NCI-H2029 (cell line): ENCODE measurements at places on chromosomes 7 and 10.

DNA sequence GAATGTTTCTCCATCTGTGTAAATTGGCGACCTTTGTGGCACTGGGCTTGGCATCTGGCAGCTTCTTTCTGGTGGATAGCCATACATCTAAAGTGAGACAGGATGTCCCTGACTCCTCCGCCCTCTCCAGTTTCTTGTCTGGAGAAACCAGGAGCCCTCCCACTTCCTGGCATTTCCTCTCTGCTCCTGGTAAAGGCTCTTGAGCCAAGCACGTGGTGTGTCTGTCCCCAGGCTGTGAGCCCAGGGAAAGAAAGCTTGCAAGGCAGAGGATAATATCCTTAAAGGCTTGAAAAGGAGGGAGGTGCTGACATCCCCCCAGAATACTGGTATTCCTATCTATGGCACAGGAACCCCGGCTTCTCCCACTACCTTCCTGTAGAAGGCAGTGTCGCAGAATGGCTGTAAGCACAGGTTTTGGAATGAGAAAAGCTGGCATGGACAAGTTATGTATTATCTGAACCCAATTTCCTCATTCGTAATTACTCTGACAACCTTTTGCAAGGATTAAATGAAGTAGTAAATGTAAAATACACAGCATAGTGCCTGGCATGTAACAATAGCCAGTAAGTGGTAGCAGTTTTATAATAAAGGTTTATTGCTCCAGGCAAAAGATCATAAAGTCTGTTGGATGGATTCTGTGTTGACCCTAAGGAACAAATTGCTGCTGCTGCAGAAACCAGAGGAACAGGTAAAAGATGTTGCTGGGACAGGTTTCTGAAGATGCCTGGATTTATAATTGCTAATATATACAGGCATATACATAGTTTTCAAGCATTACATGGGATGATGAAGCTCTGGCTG lies 11.8 kb upstream of the ACSL5 start:
- peak; percentile 42 for DNase-seq

GRCh38 chr7:129009437-129009836 lies 45.5 kb downstream of the TNPO3 start:
- DNase-seq, result no peak

GRCh38 chr7:8314566-8314965 lies 52.6 kb upstream of the ICA1 start:
- no peak for DNase-seq

DNA sequence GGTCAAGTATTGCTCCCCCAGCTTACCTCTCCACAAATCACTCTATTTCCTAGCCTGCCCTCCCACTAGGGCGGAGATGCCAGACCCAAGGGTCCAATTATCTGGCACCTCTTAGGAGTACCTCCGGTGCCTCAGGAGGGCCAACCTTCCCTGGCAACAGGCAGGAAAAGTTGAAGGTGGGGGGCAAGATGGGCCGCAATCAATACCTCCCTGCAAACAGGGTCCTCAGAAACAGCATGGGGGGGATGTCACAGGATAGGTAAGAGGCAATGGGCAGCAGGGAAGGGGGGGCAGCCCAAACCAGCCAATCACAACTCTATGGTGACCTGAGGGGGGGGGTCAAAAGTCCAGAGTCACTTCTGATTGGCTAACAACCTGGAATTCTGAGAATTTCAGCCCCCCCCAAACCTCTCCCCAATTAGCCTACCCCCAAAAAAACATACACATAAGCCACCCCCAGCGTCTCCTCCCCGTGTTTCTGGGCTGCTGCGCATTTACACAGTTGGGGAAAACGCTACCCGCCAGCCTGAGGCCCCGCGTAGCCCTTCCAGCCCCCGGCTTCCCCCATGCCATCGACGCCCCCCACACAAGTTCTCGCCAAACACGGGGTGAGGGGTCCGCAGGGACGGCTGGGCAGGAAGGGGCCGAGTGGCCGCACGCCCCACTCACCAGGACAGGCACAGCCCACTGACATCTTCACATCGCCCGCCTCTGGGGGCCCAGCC lies 589 bp downstream of the LDB1 start:
- DNase-seq, result peak; percentile 3

DNA sequence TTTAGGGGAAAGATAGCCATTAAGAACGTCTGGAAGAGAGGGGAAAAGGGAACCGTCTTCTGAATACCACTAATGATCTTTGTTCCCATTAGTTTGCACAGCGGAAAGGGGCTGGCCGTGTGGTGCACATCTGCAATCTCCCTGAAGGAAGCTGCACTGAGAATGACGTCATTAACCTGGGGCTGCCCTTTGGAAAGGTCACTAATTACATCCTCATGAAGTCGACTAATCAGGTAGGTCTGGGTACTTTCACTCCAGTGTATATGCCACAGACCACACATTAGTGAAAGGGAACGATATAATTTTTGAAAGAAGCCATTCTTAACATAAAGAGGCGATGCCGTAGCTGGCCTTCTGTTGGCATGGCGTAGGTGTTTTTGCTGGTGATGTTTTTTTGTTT lies 74.3 kb upstream of the PDCD4 start:
- DNase-seq, result no peak

GRCh38 chr7:125871431-125871830 lies 941.8 kb upstream of the POT1 start:
- no peak for DNase-seq

GRCh38 chr7:888081-889024 lies 12.0 kb downstream of the GET4 start:
- DNase-seq, result no peak

DNA sequence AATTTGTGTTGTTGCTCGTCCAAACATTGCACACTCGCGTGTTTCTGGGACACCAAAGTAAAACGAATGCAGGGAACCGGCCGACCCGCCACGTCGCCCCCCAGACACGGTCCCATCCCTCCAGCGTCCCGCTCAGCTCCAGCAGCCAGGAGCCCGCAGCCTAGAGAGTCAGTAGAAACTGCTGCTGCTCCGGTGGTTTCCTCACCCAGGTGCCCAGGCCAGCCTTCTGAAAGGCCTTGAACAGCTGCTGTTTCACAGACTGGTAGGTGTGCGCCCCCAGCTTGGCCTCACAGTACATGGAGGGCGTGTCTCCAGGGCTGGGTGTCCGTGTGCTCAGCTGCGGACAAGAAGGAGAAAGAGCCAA lies 126.8 kb downstream of the WDR37 start:
- DNase-seq, result no peak

DNA sequence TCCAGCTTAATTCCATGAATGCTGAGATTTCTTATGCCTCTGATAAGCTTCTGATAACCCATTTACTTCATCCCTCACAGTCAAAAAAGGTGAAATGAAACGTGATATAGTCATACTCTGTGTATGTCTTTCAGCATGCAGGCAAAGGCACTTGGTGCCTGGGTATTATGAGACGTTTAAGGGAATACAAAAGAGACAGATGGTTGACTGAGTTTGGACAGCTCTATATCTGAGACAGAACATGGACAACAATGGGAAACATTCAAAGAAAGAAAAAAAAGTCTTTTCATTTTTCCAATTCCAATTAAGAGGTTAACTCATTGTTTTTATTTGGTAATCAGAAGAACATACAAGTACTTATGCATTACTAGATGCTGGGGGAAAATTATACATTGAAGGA lies 96.2 kb downstream of the PPP1R17 start:
- no peak for DNase-seq

DNA sequence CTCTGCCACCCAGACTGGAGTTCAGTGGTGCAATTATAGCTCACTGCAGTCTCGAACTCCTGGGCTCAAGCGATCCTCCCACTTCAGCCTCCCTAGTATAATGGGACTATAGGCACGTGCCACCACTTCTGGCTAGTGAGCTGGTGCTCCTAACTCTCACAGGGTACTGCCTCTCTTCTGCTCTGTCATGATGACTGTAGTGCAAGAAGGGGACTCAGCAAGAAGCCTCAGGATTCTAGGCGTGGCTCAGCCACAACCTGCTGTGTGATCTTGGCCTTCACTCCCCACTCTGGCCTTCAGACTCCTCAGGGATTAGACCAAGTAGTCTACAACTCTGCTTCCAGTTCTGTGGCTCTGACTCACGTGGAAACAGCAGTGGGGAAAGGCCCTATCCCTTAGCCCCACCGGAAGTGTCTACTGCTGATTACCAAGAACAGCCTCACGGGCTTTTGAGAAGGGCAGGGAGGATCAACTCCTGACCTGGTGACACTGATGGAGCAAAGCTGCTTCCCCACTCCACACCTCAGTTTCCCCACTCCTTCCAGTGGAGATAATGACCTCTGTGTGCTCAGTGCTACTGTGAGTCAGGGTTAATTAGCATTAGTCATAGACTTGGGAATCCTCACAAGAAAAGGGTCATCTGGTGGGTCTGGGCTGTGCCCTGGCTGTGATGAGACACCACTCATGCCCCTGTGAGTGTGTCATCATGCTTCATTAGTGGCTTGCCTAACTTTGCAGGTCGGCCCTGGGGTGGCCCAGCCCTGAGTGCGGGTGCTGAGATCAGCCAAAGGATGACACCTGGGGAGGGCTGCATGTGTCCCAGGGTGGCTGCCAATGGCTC lies 41.1 kb downstream of the ZC3HC1 start:
- no peak for DNase-seq

GRCh38 chr10:20858292-20859124 lies 38.6 kb downstream of the NEBL start:
- no peak for DNase-seq
